Activated CD4-positive, alpha-beta T cell treated with anti-CD3 and anti-CD28 coated beads, Interleukin-2, amount 50 U/mL, for 4 hours (primary cell): ENCODE measurements at places on chromosomes 7 and 10.

GRCh38 chr10:5988336-5988920 lies 11.1 kb upstream of the IL15RA start:
- DNase-seq: no peak

GRCh38 chr10:74977072-74977471 lies 134.4 kb upstream of the SAMD8 start:
- no peak for DNase-seq

DNA sequence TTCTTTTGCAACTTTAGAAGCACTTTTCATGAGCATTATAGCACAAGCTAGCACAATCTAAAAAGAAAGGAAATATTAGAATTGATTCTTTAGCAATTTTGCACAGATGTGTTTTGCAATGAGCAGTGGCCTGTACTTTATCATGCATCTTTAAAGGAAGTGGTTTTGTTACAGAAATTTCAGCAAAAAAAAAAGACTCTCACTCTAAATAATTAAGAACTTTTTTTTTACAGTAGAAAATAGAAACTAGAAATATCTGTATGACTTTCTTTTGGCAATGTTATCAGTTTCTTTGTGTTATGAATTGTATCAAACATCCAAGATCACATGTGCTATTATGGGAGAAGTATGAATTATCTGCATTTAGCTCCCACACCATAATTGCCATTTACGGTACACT lies 195.7 kb upstream of the KLF6 start:
- no peak for DNase-seq

DNA sequence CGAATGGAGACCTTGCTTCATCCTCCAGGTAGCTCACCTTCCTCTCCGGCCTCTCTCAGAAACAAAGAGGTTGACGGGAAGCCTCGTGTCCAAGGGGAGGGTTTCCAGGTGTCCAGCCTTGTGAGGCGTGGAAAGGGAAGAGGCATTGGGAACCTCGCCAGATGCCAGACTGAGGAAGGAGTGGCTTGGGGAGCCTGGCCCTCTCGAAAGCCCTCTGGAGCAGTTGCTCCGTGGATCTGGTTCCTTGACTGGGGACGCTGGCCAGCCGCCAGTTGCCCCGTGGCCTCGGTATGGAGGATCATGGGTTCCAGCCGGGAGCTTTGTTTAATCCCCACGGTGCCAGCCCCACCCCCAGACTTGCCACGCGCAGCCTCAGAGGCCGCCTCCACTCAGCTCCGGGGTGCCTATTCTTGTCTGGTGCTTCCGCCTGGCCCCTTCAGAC lies 30.3 kb upstream of the SUN1 start:
- no peak for DNase-seq

DNA sequence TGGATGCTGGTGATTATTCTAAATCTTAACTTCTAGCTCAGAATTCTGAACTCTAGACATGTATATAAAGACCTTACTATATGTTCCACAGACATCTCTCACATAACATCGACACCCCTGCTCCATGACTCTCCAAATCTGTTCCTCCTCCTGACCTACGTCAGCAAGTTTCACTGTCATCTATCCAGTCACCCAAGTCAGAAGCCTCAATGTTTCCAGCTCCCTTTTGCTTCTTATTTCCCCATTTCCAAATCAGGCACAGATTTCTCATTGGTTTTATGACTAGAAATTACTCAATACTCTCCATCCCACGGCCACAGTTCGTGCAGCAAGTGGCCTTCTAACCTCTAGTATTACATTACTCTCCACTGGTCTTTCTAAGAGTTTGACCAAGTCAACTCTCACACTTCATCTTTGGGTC lies 28.5 kb downstream of the EPC1 start:
- DNase-seq: peak; percentile 16

GRCh38 chr10:89494575-89494974 lies 40.8 kb downstream of the SLC16A12 start:
- DNase-seq: no peak

DNA sequence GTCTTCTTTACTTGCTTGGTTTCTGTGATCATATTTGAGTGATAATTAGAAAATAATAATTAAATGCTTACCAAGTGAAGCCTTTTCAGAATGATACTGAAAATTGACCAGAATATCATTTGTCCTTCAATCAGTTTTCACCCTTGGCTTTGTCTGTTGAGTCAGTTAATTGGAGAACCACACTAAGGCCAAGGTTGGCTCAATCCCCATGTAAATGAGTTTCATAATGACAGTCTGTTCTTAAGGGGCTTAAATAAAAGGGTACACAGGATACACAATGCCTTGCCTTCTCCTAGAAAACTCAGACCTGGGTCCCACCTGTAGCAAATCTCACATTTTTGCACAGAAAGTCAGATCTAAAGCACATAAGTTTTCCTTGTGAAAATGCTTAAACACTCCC lies 31.3 kb upstream of the EGR2 start:
- DNase-seq: no peak
